Regular cardiac myocyte (primary cell): ENCODE measurements at places on chromosomes 1 and 21. TPM values are rescaled to one million over a fixed set of nuclear protein-coding genes. Genes with fewer than 3 reads are reported as not detected.

TRIM63 gene
- under 0.01 TPM in 1 of 2 replicates, not detected in the other for total RNA-seq

MANEAL gene
- total RNA-seq: 0.38 and 0.56 TPM in 2 replicates

CNKSR1 gene
- total RNA-seq: 0.19 and 0.85 TPM in 2 replicates

OLFML2B gene
- 1.2 and 2.0 TPM in 2 replicates for total RNA-seq

CACNA1S gene
- total RNA-seq: not detected in 2 replicates

AGBL4 gene
- not detected in 2 replicates for total RNA-seq

PLEKHN1 gene
- 0.28 and 0.58 TPM in 2 replicates for total RNA-seq

CA6 gene
- not detected in 2 replicates for total RNA-seq

NHLH1 gene
- total RNA-seq: under 0.01 TPM in 1 of 2 replicates, not detected in the other

AADACL3 gene
- not detected in 2 replicates for total RNA-seq

MIXL1 gene
- not detected in 2 replicates for total RNA-seq

MTF1 gene
- total RNA-seq: 2.3 and 3.3 TPM in 2 replicates

SPRR2E gene
- total RNA-seq: not detected in 2 replicates

FAM163A gene
- total RNA-seq: under 0.01 TPM in 1 of 2 replicates, not detected in the other

G0S2 gene
- 10.4 and 34.1 TPM in 2 replicates for total RNA-seq

KRTAP13-2 gene
- total RNA-seq: not detected in 2 replicates

ATP6V1G3 gene
- total RNA-seq: not detected in 2 replicates

GBP2 gene
- 10.9 and 52.1 TPM in 2 replicates for total RNA-seq

GIPC2 gene
- total RNA-seq: 3.5 and 5.9 TPM in 2 replicates

SLAMF1 gene
- total RNA-seq: not detected in 2 replicates

RGS13 gene
- not detected in 2 replicates for total RNA-seq

CALML6 gene
- total RNA-seq: 0.19 and 0.85 TPM in 2 replicates

LCE3E gene
- total RNA-seq: not detected in 2 replicates

ZBTB8A gene
- total RNA-seq: 4.6 and 7.0 TPM in 2 replicates

VCAM1 gene
- total RNA-seq: 0.58 and 5.4 TPM in 2 replicates

MSH4 gene
- total RNA-seq: 0.38 and 1.4 TPM in 2 replicates

PALMD gene
- 6.9 and 31.9 TPM in 2 replicates for total RNA-seq

FNDC5 gene
- 0.38 and 0.85 TPM in 2 replicates for total RNA-seq

E2F2 gene
- under 0.01 and 1.3 TPM in 2 replicates for total RNA-seq

RAP1GAP gene
- under 0.01 and 0.56 TPM in 2 replicates for total RNA-seq

TCP10L gene
- 0.19 and 0.85 TPM in 2 replicates for total RNA-seq
